ENCODE measurements at places on chromosomes 4 and X.

- no peak for DNase-seq
These were observed 34.2 kb downstream of the COX7B2 start for GRCh38 chr4:46874811-46875210.

- DNase-seq, result no peak
These were observed 24.3 kb downstream of the TMEM154 start for GRCh38 chr4:152655272-152656129.

DNA sequence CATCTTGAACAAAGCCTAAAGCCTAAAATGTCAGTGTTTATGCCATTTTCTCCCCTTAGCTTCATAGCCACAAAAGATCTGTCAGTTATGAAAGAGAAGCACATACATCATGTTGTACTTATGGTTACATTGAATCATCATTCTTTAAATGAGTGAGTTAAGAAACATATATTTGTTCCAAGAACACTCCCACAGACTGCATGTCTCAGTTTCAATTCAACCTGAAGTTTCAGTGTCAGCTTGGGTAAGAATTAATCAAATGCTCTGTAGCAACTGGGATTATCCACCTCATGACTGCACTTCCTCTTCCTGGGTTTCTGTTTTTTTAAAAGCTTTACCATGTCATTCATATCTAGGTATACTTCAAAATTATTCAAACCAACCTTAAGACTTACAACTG is 3.9 kb upstream of the TMPRSS11B start:
- DNase-seq, result no peak

DNA sequence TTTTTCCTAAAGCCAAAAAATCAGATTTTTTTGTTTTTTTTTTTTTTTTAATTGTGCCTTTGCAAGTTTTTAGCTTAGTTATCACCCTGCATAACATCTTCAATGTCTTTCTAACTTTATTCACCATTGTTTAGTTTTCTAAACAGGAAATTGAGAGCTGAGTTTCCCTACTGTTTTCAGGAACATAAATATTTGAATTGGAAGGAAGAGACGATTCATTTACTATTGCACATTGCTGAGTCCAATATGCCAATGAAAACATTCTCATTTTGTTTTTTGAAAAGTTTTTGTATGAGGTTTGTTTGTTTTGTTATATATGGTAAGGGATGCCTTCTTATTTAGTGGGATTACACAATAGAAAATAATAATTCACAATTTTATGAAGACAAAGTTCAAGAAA is 148.4 kb downstream of the ANKRD50 start:
- DNase-seq, result no peak

DNA sequence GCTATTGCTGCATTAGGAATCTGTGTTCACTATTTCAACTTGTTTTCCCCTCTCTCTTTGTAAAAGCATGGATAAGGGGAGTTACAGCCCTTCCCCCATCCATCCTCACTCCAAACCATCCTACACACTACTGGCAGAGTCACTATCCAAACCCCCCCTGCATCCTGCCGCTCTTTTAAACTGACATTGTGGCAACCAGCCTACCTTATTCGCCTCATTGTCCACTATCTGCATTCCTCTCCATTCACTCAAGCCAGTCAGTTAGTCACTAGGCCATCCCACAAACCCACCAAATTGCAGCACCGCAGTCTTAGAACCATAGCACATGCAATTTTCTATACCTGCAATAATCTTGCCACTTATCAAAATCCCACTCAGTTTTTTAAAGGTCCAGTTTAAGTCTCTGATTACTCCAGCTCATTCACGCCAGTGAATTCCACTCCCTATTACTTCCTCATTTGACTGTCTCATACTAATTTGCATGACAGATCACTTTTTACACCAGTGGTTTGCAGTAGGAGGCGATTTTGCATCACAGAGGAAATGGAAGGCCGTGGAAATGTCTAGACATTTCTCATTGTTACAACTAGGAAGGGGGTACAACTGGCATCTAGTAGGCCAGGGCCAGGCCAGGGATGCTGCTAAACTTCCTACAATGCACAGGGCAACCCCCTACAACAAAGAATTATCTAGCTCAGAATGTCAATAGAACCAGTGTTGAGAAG is 181.8 kb downstream of the HS6ST2 start:
- DNase-seq, result no peak

DNA sequence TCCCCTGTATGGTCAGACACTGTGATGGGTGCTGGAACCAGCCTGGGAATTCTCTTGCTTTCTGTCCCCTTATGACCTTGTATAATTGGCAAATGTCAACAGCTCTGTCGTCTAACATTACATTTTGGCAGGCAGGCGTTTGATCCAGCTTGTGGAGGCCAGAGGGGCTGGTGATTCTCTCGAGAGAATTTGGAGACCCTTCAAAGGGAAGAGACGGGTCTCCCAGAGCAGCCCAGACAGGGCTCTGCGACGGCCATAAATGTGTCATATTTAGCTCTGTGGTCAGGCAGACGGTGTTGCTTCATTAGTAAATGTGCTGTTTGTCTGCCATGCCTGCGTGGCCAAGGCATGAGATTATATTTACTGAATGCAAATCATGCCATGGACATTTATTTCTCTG is 68.7 kb downstream of the SORCS2 start:
- DNase-seq, result no peak

DNA sequence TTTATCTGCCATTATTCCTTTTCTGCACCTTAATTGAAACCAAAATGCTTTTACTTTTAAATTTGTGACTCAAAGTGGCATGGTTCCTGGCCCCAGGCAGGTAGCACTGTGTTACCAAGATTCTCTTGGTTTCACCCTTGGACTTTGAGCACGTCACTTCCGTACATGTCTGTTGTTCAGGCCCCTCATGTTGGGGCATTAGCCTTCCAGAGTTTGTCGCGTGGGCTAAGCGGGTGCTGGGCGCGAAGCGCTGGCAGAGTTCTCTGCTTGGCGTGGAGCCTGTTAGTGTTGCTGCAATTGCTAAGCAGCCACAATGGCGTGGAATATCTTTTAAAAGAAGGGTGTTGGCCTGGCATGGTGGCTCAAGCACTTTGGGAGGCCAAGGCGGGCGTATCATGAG is 14.0 kb upstream of the TADA2B start:
- DNase-seq, result no peak

DNA sequence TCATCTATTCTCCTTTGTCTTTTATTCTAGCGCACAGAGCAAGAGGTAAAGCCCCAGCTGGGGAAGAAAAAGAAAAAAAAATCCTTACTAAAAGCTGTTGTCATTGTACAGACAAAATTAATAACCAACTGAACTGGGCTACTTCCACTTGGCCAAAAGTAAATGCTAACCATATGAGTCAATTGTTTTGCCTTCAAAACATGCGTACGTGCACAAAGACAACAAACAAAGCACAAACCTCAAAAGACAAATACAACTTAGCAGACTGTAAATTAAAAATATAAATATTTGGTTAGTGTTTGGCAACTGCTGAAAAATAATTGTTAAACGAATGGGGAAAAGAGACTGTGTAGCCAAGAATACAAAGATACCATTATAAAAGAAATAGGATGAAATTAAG is 5.9 kb downstream of the EDA2R start:
- DNase-seq, result no peak

DNA sequence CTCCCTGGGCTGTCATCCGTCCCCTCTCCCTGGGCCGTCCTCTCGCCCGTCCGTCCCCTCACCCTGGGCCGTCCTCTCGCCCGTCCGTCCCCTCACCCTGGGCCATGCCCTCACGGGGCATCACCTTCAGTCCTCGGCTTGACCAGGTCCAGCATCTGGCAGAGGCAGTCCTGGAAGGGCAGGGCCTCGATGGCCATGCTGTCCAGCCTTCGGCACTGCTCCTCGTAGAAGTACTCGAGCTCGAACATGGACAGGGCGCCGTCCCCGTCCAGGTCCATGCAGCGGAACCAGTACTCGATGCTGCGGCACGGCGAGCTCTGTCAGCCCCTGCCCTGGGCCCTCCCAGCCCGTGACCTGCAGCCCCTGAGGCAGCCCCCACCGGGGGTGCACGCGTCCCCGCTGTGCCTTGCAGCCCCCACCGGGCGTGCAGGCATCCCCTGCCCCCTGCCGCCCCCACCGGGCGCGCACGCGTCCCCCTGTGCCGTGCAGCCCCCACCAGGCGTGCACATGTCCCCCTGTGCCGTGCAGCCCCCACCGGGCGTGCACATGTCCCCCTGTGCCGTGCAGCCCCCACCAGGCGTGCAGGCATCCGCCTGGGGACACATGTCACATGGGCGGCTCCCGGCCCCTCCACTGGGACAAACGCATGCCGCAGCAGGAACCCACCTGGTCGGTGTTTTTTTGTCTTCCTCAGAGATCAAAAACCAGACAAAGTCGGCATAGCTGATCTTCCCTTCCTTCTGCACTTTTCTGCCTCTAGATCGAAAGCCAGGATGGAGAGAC is 22.2 kb upstream of the GTPBP6 start:
- DNase-seq, result no peak
